ENCODE measurements at places on chromosomes 12 and 14. TPM values are rescaled to one million over a fixed set of nuclear protein-coding genes. Genes with fewer than 3 reads are reported as not detected.

DNA sequence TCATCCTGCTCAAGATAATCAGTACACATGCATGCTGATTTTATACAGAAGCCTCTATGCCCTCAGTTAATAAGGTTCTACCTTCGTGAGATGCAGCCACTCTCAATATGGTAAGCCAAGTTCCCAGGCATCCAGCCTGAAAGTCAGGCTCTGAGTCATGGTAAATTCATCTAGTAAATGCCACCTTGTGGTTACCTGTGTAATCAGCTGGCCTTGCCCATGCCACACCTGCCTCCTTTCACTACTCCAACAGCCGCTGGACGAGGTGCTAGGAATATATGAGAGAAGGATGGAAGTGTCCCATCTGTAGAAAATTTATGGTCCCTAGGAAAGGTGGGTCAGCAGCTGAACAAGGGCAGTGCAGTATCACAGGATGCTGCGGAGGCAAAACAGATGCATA, 207.3 kb downstream of the SSPN start:
- DNase-seq, result no peak

DNA sequence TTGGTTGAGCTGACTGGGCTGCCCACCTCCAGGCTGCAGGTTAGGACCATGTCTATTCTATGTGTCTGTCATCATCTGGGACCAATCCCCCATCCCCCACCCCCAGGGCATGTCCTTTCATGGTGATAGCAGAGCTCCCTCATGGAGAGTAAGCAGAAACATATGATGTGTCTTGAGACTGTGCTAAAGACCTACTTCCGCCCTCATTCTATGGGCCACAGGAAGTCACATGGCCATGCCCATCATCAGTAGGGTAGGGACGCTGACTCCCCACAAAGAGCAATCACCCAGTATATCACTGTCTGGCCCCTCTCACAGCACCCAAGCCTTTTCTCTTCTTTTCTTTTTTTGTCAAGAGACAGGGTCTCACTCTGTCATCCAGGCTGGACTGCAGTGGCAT, 99.7 kb downstream of the CMKLR1 start:
- no peak for DNase-seq

DNA sequence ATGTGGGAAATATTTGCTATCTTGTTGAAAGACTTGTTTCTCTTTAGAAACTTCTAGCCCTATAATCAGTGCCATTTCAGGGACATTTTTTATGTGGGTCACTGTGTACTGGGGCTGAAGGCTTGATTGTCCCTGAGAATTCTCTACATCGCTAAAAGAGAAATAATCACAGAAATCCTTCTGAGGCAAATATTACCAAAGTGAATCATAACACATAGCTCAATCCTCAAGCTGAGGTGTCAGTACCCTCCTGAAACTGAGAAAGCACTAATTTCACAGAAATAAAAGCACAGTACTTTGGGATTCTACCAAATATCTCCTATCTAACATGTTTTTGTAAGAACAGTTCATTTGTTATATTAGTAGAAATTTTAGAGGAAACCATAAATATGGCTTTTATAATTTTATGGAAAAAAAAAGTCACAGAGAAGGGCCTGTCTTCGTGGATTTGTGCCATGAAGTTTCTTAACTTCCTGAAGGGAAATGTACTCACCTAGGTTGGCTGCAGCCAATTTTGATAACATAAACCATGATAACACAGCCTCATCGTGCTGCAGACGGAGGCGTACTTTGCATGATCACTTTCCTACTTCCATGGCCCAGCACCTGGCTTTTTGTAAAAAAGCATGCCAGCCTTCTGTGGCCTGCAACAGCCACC, 163.7 kb upstream of the HIF1A start:
- DNase-seq, result no peak

Gene PRB2
- total RNA-seq, result not detected

DNA sequence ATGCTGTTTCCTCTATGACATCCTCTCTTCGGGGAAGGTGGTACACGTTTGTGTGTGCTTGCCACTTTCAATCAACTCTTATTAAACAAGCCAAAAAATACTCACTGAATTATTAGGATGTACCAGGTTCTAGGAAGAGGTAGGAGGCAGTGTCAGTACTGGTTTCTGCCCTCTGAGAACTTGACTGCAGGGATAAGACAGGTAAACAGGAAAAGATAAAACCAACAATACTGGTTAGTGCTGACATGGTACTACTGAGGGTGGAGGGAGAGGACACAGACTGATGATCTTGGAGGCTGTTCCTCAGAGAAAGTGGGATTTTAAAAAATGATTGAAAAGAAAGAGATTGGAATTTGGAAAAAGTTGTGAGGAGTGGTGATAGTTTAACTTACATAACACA, 295.2 kb upstream of the PWP1 start:
- DNase-seq, result no peak

Gene TEX52
- total RNA-seq, result 0.29 TPM

- peak; percentile 78 for DNase-seq
Observed at GRCh38 chr12:116358893-116359761, 81.6 kb upstream of the MED13L start.

DNA sequence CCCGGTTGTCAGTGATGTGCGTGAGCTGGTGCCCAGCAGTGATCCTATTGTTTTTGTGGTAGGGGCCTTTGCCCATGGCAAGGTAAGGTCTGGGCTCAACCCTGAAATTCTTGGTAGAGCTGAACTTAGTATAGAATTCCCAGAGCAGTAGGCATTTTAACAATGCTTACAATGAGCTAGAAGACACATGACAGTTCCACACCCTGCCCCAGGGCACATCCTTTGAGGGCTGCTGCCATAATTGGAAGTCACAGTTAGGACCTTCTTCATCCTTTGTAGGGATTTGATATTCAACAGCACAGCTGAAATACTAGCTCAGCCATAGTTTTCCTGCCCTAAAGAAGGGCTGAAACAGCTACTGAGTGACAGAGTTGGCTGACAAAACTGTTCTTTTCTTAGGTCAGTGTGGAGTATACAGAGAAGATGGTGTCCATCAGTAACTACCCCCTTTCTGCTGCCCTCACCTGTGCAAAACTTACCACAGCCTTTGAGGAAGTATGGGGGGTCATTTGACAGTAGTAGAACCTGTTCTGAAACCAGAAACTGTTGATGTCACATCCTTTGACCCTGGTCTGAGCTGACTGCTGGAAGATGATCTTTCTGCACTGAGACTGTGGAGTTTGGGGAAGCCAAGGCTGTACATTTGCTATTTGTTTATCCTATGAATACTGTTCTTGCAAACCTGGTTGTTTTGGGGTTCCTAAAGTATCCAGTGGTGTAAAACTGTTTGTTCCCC, 4.8 kb downstream of the EMG1 start:
- DNase-seq, result no peak

DNA sequence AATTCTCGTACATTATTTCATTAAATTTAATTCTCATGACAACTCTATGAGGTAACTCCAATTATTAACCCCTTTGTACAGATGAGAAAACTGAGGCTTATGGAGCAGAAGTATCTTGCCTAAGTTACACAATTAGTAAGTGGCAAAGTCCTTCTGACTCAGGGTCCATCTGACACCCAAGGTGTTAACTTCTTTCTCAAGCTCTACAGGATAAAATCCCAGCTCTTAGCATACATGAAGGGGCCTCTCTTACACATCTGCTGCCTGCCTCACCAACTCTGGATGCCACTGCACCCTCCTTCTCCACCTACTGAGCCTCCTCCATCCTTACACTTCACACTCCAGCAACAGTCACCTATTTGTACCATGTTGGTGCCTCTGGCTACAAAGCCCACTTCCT, 4.3 kb upstream of the KRT72 start:
- no peak for DNase-seq

GRCh38 chr14:103061482-103061976, 4.2 kb upstream of the CDC42BPB start:
- DNase-seq, result no peak

DNA sequence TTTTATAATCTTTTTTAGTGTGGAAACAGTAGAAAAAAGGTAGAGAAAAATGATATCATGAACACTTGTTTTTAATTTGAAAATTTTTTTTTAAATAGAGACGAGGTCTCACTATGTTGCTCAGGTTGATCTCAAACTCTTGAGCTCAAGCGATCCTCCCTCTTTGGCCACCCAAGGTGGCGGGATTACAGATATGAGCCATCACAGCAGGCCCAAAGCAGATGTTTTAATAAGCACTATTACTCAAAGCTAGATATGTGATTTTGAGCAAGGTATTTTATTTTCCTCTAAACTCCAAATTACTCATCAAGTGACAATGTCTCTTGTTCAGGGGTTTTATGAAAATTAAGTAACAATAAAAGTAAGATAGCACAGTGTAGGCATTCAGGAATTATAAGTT, 10.7 kb upstream of the WDR89 start:
- no peak for DNase-seq

Gene RD3L
- total RNA-seq, result not detected

- no peak for DNase-seq
Observed at GRCh38 chr12:27996761-27997160, 24.2 kb upstream of the PTHLH start.
